ENCODE measurements at places on chromosomes 1 and 21.

- DNase-seq, result no peak
These were observed 64.5 kb downstream of the BCAR3 start for GRCh38 chr1:93616996-93617669.

GRCh38 chr1:94778808-94779207 lies 41.3 kb upstream of the SLC44A3 start:
- DNase-seq, result no peak

DNA sequence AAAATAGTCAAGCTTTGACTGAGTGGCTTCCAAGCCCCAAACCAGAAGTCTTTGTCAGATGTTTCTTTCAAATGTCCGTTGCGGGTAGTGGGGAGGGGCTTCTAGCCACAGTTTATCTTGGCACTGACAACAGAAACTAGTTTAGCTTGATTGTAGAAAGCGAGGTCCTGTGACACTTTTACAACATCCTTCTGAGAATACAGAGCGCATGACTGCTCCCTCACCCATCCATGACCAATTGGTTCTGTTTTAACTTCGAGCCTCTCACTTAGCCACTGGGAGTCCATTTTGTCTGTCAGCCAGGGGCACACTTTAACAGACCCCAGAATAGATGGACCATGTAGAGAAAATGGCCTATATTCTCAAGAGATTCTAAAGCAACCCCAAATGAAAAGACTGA lies 199.2 kb upstream of the ST6GALNAC5 start:
- no peak for DNase-seq

DNA sequence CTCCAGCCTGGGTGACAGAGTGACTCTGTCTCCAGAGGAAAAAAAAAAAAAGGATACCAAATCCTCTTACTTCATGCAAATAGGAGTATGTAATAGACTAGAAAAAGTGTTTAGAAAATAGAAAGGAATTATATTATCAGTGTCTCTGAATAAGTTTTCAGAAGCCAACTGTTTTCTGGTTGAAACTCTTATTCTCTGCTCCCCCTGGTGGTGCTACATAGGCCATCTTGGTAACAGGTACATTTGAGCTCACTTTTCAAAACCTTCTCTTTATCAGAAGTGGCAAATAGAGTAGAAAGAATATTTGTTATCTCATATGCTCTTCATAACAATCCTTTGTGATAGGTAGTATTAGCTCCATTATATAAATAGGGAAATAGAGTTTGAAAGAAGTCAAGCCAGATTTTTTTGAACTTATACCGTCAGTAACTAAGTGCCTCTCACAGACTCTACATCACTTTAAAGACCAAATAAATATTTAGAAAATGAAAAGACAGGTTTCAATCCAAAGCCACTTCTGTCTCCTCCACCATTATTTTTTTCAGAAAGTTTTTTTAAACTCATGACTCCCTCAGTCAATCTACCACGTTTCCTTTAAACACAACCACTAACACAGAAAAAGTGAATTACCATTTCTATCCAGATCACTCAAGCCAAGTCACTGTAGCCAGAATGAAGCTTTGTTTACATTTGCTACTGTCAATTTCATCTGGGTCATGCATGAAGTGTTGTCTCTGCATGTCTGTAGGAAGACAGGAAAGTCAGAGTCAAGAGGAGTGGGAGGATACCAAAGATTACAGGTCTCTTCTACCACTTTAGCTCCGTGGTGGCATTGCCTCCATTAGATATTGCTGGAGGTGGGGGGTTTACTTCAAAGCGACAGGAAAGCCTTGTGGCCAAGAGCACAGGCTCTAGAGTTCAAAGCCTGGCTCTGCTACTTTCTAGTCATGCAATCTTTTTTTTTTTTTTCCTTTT lies 45.6 kb downstream of the IL23R start:
- peak; percentile 12 for DNase-seq

DNA sequence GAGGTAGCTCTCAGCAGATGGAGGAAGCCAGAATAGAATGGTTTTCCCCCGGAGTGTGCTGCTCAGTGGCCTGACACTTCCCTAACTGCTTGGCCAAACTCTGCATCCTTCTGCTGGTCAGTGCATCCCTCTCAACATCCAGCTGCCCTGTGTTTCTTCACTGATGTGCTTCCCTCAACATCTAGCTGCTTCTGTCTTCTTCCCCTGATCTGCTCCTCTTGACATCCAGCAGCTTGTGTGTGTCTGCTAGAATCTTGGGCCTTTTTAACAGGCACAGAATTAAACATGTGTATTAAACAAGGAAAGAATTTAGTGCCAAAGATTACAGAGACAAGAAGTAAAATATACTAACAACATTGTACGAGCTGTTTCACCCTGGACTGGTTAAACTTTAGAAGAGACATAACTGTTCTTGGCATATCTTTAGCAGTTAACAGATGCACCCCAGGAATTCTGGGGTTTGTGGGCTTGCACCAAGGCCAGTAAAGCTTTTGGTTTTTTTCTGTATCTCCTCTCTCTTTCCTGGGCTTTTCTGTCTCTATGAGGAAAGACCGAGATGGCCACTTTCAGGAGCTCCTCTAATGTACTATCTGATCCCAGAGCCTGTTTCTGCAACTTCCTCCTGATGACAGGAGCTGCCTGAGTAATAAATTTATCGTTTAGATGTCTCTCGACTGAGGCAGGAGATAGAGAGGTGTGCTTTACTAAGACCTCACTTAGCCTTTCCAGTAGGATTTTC lies 34.8 kb upstream of the HSD3B1 start:
- DNase-seq, result no peak

GRCh38 chr1:62283986-62284385 lies 35.2 kb downstream of the KANK4 start:
- DNase-seq, result no peak

- DNase-seq, result no peak
These were observed 43.4 kb downstream of the ATF3 start for GRCh38 chr1:212651977-212652376.

- DNase-seq, result peak; percentile 38
These were observed 183.4 kb upstream of the PTBP2 start for GRCh38 chr1:96538111-96538641.

DNA sequence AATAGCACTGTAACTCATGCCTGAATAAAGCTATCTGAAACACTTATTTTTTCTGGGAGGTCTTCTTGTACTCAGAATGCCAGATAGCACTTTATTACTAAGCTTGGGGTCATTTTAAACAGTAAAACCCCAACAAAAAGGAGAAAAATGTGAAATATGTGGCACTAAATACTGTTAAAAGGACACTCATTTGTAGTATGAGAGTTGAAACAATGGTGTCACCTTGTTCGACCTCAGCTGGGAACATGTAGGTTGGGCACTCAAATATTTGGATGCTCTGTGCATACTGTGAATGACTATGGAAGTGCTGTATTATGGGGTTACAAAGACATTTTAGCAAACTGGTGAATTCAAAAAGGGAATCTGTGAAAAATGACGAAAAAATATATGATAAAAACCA lies 53.9 kb downstream of the SELENOF start:
- DNase-seq, result peak; percentile 40

- DNase-seq, result no peak
These were observed 4.4 kb downstream of the HPCA start for GRCh38 chr1:32890516-32891240.

DNA sequence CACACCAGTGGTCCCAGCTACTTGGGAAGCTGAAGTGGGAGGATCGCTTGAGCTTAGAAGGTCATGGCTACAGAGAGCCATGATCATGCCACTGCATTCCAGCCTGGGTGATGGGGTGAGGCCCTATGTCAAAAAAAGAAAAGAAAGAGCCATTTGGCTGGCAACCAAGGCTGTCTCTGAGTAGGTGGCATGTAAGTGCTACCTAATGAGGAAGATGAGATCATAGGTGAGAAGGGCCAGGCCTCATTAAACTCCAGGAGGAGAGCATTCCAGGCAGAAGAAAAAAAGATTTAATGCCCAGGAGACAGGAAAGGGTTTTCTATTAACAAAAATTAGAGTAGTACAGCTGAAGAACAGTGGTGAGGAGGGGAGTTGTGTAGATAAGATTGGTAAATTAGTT lies 103.4 kb upstream of the ZNF678 start:
- no peak for DNase-seq

DNA sequence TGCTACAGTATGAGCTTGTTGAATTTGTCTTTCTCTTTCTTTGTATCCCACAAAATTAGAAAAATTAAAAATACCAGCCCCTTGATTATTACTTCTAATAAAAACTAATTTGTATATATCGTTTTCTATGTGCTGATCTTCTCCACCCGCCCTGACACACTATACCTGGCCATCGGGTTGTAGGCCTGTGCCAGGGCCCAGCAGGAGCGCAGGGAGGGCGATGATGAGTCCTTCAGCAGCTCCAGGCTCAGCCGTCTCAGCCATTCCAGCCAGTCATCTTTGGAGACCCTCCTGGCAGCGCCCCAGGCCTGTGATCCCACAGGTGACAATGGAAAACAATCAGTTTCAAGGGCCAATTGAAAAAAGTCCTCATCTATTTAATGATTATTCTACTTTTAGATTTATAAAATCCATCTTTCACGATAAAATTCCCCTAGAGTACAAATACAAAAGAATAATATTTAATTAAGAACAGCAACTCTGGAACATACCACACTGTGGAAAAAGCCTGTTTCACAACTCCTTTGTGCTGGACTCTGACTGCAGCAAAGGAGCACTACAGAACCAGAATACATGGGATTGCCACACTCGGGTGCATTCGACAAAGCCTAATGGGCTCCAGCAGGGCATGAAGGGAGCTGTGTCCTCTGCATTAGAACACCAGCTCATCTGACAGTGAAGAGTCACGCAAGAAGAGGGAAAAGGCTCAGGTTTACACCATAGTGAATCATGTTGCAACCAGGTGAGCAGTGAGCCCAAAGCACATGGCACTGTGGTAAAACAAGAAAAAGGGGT lies 15.4 kb downstream of the ANGPTL7 start:
- no peak for DNase-seq

DNA sequence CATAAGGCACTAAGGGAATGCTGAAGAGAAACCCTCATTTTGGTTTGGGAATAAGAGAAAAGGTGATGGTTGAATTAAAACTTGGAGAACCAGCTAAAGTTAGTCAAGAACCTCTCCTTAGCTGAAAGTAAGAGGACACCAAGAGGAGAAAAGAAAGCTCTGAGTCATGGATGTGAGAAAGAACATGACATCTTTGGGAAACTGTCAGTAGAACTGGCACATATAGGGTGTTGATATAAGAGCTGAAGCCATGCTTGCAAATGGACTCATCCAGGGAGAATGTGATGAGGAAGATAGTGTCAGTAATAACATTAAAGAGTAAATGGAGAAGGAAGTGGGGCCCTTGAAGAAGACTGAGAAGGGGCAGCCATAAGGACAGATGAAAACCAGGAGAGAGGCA lies 54.3 kb downstream of the LRRC8C start:
- no peak for DNase-seq

DNA sequence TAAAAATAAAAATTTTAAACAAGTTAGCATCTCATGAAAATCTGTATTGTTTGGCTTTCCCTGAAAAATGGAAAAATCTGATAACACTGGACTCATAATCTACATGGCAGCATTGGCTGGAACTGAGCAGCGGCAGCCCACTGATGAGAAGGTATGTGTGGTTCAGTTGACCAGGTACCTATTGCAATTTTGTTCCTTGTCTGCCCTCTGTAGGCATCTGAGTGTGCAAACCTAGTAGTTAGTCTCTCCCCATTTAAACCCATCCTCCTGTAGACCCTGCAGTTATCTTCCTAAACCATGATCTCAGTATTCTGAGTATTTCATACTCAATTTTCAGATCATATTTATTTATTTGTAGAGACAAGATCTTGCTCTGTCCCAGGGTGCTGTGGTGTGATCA lies 59.4 kb upstream of the SERBP1 start:
- DNase-seq, result no peak

DNA sequence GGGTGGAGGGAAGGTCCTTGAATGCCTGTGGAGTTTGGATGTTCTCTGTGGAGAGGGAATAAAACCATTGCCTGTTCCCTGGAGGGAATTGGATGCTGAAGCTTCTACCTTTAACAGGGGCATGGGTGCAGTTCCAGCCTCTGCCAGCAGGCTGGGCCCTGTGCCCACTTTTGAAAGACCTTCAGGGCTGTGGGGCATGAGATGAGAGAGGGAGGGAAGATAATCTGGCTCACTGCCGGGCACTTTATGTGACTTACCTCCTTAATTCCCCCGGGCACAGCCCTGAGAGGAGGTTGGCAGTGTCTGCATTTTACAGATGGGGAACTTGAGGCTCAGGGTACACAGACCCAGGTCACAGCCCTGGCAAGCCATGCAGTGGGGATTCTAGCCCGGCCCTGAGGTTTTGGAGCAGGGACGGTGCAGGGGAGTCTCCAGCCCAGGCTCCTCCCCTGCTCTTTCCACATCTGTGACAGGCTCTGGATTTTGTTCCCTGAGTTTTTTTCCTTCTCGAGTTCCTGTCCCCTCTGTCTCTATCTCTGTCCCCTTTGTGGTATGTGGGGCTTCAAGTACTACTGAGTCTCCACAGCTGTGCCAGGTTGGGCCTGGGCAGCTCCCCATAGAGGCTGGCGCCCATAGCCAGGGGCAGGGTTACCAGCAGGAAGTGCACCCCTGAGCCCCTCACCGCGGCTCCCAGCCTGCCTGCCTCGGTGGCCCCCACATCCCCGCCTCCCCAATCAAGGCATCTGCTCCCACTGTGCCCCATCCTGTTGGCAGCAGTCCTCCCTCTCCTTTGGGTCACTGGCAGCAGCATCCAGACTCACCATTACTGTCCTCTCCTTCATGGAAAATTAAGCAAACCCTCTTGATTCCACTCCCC lies 14.0 kb upstream of the THEMIS2 start:
- peak; percentile 89 for DNase-seq

DNA sequence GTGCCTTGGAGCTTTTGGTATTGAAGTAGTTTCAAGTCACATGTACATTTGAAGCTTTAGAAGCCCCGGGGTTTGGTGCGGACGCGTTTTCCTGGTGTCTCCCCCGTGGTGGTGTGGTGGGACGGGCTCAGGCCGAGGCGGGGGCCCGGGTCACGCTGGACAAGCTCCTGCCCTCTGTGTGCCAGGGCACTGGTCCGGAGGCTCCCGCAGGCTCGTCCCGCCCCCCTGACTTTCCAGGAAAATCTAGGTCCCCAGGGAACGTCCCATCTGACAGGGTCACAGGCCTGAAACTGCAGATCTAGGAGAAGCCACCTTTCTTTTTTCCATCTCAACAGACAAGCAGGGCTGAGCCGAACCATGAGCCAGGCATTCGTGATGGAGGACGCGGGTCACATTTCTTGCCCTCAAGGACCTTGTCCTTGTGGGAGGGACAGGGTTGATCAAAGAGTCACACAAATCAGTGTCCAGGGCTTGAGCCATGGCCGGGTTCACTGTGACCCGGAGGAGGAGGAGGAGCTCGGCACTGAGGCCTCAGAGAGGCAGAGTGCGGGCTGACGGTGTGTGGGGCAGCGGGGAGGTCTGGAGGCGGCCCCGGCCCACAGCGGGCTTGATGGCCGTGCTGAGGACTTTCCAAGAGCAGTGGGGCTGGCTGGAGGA lies 1.6 kb downstream of the DMRTB1 start:
- no peak for DNase-seq

- no peak for DNase-seq
These were observed 365.8 kb downstream of the RGS7 start for GRCh38 chr1:240991230-240991629.
